ENCODE measurements at places on chromosomes 5 and 9.

GRCh38 chr5:32583582-32584232 lies 1.6 kb upstream of the SUB1 start:
- no peak for DNase-seq

- DNase-seq, result no peak
These were observed 12.7 kb downstream of the KCTD16 start for GRCh38 chr5:144183254-144183889.

DNA sequence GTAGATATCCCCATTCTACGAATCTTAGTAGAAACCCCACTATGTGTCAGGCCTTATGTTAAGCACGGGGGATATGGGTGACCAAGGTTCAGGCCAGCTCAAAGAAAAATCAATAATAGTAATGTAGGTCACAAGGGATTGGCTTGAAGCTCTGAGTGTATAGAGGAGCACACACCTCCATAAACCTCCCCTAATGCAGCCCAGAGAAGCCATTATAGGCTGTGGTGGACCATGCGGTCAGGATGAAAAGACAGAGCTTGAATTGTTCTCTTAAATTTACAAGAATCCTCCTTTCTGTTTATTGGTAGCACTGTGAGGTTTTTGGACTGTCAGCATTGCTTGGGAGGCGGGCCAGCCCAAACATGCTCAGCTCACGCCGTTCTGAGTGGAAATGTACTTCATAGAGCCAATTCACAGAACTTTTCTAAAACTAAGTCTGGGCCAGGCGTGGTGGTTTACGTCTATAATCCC lies 9.1 kb downstream of the PDE6A start:
- no peak for DNase-seq

DNA sequence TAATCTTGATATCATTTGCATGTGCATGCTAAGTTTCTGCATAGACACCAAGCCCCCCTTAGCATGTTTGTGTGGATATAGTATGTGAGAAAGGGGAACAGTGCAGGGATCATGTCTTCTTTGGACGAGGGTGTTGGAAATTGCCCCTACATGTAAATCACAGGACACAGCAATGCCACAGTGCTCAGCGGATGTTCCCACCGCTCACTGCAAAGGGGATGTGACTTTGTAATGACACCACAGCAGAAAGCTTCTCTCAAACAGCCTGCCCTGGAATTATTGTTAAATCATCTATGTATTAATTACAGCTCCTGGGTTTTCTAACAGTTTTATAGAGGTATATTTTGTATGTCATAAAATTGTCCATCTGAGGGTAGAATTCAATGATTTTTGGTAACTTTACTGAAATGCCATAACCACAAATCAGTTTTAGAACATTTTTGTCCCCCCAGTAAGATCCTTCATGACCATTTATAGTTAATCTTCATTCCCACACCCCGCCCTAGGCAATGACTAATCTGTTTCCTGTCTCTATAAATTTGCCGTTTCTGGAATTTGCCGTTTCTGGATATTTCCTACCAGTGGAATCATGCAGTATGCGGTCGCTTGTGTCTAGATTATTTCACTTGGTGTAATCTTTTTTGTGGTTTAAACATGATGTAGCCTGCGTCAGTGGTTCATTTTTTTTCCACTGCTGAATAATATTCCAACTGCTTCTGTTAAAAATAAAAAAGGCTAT lies 648.5 kb upstream of the WWC1 start:
- DNase-seq, result no peak

- no peak for DNase-seq
These were observed 9.0 kb downstream of the NIPSNAP3B start for GRCh38 chr9:104772714-104773510.

DNA sequence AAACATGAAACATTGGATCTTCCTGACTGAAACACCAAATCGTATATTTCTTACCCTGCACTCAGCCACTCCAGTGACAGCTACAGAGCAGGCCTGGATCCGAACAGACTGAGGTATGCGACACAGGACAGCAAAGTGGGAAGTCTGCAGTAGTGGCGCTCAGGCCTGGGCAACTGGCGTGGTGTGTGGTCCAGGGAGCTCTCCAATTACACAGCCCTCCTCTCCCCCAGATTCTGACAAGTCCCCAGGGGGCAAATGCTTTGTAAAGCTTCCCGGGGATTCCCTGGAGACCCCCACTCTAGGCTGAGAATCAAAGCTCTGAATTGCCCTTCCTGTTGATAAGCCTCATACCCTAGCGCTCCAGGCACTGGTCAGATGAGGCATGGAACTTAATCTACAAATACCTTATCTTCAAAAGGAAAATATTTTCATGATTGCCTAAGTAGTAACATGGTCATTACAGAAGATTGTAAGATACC lies 104.8 kb upstream of the ERCC6L2 start:
- no peak for DNase-seq

DNA sequence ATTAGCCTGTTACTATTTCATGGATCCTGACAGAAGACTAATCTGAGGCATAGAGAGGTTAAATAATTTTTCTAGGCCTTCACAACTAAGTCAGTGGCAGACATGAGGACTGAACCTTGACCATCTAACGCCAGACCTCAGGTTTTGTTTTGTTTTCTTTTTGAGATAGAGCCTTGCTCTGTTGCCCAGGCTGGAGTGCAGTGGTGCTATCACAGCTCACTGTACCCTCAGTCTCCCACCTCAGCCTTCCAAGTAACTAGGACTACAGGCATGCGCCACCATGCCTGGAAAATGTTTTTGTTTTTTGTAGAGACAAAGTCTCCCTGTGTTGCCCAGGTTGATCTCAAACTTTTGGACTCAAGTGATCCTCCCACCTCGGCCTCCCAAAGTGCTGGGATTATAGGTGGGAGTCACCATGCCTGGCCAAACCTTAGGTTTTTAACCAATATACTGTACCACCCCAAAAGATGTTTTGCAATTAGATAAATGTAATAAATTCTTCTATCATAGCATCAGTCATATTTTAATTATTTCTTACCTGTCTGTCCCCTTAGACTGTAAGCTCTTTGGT lies 35.4 kb downstream of the ERCC6L2 start:
- no peak for DNase-seq

DNA sequence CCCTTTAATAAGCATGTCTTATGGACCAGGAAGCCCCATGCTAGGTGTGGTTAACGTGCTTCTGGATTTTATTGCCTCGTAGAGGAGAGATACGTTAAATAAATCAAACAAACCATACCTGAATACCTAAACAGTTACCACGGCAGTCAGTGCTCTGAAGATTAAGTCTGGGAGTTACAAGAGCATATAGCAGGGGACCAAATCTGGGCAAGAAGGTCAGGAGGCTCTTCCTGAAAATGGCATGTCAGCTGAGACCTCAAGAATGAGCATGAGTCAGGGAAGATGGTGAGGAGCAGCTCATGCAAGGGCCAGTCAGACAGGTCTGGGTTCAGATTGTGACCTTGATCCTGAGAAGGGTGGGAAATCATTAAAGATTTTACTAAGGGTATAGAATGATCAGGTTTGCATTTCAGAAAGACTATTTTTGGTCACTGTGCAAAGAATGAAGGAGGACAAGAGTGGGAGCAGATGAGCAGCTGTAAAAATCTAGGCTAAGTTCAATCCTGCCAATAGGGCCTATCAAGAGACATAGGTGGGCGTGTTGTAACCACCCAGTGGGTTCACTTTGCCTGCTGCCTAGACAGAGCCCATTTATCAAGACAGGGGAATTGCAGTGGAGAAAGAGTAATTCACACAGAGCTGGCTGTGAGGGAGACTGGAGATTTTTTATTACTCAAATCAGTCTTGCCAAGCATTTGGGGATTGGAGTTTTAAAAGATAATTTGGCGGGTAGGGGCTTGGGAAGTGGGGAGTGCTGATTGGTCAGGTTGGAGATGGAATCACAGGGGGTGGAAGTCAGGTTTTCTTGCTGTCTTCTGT lies 4.8 kb upstream of the ZNF366 start:
- no peak for DNase-seq

DNA sequence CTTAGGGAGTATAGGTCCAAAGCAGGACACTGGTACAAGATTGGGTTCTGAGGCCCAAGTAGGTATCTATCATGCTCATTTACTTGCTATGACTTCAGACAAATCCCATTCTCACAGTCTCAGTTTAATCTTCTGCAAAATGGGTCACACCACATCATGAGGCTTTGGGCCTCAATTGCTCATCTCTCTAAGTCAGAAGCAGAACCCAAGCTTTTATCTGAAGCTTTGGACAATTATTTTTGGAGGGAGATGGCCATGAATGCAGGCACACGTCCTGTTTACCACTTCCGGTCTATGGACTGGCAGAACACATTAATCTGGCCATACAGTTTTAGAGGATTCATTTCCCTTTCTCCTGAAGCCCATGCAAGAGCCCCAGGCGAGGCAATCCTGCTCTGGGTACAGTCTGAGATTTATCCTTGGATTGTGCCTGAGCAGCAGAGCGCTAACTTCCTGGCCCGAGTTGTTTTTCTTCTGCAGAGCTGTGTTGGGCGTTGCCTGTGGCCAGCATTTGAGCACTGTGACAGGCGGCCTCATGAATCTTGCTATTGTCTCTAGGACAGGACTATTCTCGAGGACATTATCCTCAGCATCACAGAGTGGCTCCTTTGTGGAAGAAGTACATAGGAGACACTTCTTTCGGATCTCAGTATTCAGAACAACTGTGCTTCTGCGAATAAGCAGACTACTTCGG lies 16.1 kb downstream of the SLC22A4 start:
- DNase-seq, result no peak

- no peak for DNase-seq
These were observed 15.3 kb upstream of the GRXCR2 start for GRCh38 chr5:145887976-145888574.

DNA sequence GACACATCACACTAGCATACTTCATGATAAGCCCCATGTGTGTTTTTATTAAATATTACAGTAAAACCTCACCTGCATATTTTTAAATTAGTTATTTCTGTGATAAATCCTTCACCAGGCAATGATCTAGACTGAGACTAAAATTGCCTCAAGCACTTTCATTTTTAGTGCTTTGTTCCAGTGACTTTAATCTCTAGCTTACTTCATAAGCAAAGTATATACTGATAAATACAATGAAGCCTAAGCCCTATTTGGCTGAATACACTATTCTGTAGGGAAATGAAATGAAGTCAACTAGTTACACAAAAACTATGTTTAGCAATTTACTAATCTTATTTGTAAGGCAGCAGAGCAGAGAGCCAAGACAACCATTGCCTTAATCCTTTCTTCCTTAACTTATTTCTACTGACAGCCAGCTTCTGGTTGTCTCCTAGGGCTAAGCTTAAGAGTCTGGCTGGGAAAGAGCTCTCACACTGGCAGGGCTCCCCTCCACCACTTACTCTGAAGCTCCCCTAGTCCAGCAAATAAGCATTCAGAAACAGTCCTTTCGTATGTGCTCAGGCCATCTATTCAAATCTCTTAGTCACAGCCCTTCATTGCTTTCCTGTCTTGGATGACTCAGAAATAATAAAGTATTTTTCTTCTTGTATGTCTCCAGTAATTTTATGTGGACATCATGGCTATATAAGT lies 31.4 kb upstream of the MTAP start:
- no peak for DNase-seq

DNA sequence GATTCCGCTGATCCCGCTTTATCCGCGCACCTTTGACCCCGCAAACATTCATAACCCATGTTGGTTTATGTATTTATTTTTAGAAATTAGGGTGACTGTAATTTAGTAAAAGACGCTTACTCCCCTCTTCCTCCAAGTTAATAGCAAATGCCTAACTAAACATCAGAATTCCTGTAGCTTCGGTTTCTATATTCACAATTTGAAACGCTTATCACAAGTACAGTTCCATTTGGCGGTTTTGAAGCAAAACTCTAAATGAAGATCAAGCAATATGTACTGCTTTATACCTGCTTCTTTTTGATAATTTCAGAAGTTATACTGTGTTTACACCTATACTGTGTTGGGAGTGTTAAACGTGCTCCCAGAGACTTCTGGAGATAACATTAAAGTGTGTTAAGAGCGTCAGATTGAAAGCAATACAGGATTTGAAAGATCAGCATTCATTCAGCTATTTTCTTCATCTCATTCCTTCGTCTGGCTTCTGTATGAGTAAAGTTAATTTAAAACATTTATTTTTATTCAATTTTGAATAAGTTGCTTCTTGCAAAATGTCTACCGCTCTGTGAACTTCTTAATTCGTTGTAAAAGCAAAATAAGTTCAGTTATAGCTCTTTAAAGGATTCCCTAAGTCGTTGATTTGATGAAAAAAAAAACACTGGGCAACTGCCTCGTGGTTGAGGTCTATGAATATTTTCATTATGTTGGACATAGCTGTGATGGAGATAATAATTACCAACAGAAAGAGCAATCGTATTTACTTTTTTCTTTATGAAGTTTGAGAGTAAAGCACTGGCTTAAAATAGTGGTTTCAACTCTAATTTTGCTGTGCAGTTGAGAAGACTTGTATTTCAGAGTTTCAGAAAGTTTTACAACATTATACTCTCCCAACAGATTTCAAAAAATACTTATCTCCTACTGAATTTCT lies 2.5 kb downstream of the PRDM6 start:
- DNase-seq, result no peak

DNA sequence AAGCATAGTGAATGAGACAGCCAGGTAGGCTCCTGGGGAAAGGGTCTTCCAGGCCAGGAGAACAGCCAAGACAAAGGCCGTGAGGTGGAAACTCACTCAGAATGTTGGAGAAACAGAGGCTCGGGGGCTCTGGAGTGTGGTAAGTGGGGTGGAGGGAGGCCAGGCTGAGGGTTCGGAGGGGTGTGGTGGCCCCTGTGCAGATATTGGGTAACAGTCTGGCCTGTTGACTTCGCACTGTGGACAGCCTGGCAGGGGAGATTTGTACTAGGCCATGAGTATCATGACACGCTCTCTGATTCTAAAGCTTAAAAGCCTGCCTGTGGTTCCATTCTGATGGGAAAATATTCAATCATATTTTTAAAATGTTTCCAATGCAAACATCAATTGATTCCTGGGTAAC lies 239.3 kb downstream of the GADD45G start:
- no peak for DNase-seq

DNA sequence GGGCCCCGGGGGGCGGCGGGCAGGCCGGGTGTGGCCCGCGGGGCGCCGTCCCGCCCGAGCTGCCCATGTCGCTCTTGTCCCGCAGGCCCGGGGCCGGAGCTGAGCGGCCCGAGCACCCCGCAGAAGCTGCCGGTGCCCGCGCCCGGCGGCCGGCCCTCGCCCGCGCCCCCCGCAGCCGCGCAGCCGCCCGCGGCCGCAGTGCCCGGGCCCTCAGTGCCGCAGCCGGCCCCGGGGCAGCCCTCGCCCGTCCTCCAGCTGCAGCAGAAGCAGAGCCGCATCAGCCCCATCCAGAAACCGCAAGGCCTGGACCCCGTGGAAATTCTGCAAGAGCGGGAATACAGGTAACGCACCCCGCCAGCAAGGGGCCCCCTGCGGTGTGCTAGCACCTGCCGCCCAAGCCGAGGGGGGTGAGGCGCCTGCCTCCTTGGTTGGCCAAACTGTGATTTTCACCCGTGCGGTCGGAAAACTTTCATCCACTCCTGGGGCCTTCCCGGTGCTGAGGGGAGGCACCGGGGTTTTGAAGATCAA lies 32.1 kb downstream of the SMARCA2 start:
- DNase-seq, result no peak
